ENCODE measurements at places on chromosomes 12 and 14.

DNA sequence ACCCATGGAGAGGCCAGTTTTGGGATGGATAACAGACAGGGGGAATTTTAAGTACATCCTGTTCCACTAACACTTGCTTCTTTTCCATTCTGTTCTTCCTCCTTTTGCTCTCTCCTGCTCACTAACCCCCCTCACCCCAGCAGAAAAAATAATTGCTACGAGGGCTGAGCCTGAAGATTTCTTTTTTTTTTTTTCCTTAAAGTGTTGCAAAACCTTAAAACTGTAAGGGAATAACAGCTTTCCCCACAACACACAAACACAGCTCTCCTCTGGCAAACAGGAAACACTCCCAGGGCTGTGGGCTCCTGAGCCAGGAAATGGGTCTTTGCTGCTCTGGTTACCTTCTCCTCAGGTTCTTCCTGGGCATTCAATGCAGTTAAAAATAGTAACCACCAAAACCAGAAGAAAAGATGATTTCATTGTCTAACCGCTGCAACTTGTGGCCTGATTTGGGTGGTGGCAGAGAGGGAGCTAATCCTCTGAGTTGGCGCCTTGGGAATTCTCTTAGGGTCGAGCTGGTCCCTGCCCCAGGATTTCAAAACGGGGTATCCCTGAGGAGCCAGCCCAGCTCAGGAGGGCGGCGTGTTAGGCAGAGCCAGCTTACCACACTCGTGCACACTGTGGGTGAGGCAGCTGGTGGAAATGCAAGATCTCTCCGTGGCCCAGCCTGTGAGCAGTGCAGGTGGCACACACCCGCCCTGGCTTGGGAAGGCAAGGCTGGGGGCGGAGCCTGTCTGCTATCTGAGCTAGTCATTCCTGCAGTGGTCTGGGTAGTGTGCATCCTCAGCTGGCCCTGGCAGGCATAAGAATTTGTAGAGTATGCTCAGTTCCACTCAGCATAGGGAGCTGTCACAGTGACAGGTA, 17.1 kb upstream of the EMP1 start:
- no peaks in the 10 kb centered on the region for H3K36me3 ChIP-seq
- DNase-seq, result peak; percentile 62
- H3K27me3 ChIP-seq, result no peaks in the 10 kb centered on the region
- H3K27ac ChIP-seq, result peak overlapping the region; percentile 83
- H3K4me3 ChIP-seq, result no peak overlapping the region
- H3K4me1 ChIP-seq, result peaks cover 21% of the 10 kb centered on the region

DNA sequence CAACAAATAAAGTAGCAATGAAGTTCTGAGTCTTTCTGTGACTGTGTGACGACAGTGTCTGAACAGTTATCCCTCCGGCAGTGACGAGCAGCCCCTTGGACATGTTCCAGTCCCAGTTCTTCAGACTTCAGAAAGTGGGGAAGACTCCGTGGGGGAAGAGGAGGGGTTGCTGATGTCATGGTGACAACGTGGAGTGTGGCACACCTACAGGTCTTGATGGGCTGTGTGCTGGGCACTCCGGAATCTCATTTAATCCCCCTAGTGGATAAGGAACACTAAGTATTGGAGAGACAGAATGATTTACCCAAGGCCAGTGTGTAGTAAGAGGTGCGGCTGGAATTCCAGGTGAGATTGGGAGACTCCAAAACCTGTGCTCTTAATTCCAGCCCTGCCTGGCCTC, 280.2 kb downstream of the CACNA1C start:
- no peaks in the 10 kb centered on the region for H3K36me3 ChIP-seq
- peaks cover 24% of the 10 kb centered on the region for H3K27me3 ChIP-seq
- peaks cover 22% of the 10 kb centered on the region for H3K4me1 ChIP-seq
- H3K4me3 ChIP-seq, result no peak overlapping the region

DNA sequence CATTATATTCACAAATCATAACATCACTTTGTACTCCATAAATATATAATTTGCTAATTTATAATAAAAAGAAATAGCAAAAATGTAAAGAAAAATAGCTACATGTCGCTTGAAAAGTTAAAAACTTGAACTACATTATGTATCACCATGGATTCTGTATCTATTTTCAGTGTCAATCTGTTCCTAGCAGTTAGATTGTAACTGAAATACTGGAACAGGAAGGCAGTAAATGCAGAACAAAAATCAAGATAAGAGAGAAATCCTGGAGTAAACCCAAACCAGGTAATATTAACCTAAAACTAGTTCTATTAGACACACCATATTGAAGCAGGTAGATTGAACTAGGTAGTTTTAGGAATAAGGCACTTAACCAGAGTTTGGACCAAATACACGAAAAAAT, 60.3 kb downstream of the IPO8 start:
- H3K27ac ChIP-seq, result no peak overlapping the region
- DNase-seq, result no peak
- no peaks in the 10 kb centered on the region for H3K27me3 ChIP-seq
- peaks cover 2% of the 10 kb centered on the region for H3K4me1 ChIP-seq
- no peak overlapping the region for H3K4me3 ChIP-seq

DNA sequence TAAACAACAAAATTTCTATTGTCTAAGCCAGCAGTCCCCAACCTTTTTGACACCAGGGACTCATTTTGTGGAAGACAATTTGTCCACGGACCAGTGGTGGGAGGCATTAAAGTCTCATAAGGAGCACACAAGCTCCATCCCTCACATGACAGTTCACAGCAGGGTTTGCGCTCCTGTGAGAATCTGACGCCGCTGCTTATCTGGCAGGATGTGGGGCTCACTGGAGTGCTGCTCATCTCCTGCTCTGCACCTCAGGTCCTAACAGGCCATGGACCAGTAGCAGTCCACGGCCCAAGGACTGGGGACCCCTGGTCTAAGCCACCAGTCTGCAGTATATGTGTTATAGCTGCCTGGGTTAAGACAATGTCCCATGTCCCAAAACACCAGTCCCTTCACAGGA, 27.2 kb downstream of the VCPKMT start:
- H3K27ac ChIP-seq, result no peak overlapping the region
- no peak for DNase-seq
- peaks cover 4% of the 10 kb centered on the region for H3K36me3 ChIP-seq

DNA sequence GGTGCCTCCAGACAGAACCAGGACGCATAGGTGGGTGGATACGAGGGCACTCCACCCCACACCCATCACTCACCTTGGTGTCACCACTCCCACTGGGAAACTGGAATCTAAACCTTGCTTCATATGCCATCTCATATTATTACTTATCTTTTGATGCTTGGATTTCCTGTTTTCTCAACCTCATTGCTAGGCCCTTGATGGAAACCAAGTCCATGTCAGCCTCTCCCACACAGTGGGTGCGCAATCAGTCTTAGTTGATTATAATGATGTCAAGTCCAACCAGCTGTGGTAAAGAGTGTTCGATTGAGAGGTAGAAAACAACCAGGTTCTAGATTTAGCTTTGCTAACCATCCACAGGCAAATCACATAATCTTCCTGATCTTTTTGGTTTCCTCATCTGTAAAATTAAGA, 584 bp upstream of the DDHD1 start:
- peak overlapping the region; percentile 74 for H3K4me3 ChIP-seq
- H3K4me1 ChIP-seq, result peaks cover 2% of the 10 kb centered on the region
- no peaks in the 10 kb centered on the region for H3K27me3 ChIP-seq
- H3K36me3 ChIP-seq, result no peaks in the 10 kb centered on the region

- H3K36me3 ChIP-seq, result no peaks in the 10 kb centered on the region
- no peak overlapping the region for H3K4me3 ChIP-seq
- peaks cover 9% of the 10 kb centered on the region for H3K4me1 ChIP-seq
- H3K27ac ChIP-seq, result no peak overlapping the region
Observed at GRCh38 chr14:67566908-67567307, 33.2 kb downstream of the PIGH start.

DNA sequence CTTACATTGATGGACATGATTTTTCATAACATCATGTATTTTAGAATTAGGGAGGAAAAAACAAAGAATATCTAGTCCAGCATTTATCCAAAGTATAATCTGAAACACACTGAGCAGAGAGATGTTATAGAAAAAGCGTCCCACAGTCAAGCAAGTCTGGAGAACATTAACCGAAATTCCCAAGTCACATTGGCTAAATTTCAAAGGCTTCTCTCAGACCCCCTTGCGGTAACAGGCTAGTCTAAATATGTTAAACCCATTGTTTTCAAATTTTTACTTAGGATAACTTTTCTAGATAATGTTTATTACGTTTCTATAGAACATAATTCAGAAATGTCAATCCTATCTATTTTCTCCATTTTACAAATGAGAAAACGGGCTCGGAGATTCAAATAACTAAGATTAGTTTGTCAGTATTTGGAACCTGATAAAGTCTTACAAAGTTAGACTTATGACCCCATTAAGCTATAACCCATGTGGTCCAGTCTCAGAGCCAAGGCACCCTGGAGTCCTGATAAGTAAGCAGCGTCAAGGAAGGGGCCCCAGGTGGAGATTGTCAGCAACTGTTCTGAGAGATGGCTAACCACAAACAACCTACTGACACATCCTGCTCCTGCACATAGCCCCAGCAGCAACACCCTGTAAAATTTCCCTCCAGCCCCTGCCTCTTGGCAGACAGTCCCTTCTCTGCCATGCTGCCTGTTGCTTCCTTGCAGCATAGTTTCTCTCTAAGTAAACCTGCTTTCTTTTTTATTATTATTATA, 220.6 kb upstream of the TMEM260 start:
- DNase-seq, result peak; percentile 62
- H3K36me3 ChIP-seq, result no peaks in the 10 kb centered on the region
- no peaks in the 10 kb centered on the region for H3K27me3 ChIP-seq
- no peak overlapping the region for H3K4me3 ChIP-seq
- H3K4me1 ChIP-seq, result peaks cover 11% of the 10 kb centered on the region

- H3K27ac ChIP-seq, result no peak overlapping the region
- no peaks in the 10 kb centered on the region for H3K4me1 ChIP-seq
- H3K4me3 ChIP-seq, result no peak overlapping the region
- peak; percentile 49 for DNase-seq
Observed at GRCh38 chr12:127191129-127191528, 1075.8 kb upstream of the TMEM132C start.

GRCh38 chr12:116697716-116698115, 40.2 kb downstream of the SPRING1 start:
- H3K4me3 ChIP-seq, result no peak overlapping the region
- H3K27me3 ChIP-seq, result peaks cover 23% of the 10 kb centered on the region
- H3K27ac ChIP-seq, result no peak overlapping the region

- peaks cover 4% of the 10 kb centered on the region for H3K36me3 ChIP-seq
- H3K4me3 ChIP-seq, result no peak overlapping the region
- no peaks in the 10 kb centered on the region for H3K27me3 ChIP-seq
- no peak overlapping the region for H3K27ac ChIP-seq
- H3K4me1 ChIP-seq, result no peaks in the 10 kb centered on the region
Observed at GRCh38 chr12:82470906-82471512, 112.7 kb downstream of the METTL25 start.

GRCh38 chr14:24238527-24239037, 3.8 kb downstream of the TINF2 start:
- peaks cover 28% of the 10 kb centered on the region for H3K4me1 ChIP-seq
- no peaks in the 10 kb centered on the region for H3K27me3 ChIP-seq
- H3K27ac ChIP-seq, result no peak overlapping the region
- no peak for DNase-seq
- H3K4me3 ChIP-seq, result no peak overlapping the region
